ENCODE measurements at places on chromosomes 1 and 21.

DNA sequence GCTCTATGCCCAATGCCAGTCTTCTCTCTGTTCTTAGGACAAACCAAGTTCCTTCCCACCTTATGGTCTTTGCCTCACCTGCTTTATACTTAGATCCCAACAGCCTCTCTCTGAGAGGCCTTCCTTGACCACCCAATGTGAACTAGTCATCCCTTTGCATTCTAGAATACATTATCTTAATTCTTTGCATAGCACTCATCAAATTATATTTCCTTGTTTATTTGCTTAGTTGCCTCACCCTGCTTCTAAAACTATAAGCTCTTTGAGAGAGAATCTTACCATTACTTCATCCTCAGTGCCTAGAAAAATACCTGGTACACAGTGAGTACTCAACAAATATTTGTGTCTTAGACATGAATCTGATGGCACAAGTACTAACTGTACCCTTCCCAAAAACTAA is 8.0 kb downstream of the PIGP start:
- DNase-seq: no peak
- H3K4me1 ChIP-seq: peaks cover 9% of the 10 kb centered on the region
- no peak overlapping the region for H3K27ac ChIP-seq
- no peaks in the 10 kb centered on the region for H3K27me3 ChIP-seq

DNA sequence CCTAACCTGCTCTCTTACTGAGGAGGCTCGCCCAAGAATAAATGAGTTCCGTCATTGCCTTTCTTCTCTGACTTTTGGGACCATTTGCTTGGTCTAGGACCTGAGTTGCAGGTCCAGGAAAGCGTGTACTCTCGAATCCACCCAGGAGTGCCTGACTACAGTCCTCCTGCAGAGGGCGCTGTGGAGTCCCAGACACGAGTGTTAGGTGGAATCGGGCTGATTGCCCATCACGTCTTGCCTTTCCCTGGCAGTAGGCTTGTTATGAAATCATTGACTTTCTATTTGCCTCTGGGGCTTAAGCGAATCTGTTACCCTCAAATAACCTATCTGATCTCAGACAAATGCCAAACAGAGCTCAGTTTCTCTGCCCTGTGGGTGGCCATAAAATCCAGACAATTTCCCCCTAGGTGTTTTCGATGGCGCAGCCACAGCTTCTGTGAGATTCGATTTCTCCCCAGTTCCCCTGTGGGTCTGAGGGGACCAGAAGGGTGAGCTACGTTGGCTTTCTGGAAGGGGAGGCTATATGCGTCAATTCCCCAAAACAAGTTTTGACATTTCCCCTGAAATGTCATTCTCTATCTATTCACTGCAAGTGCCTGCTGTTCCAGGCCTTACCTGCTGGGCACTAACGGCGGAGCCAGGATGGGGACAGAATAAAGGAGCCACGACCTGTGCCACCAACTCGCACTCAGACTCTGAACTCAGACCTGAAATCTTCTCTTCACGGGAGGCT is at the start of gene IL20:
Gene IL20, plus strand, starts transcription at position 685 of the 733 bp plus-strand sequence. CDS start 230 bp downstream, outside the sequence.
- H3K27me3 ChIP-seq: no peaks in the 10 kb centered on the region
- DNase-seq: peak; percentile 91
- no peak within 1 kb of the TSS for H3K27ac ChIP-seq
- no peaks in the 10 kb centered on the region for H3K36me3 ChIP-seq
- H3K4me1 ChIP-seq: no peaks in the 10 kb centered on the region

- no peaks in the 10 kb centered on the region for H3K4me1 ChIP-seq
- H3K27ac ChIP-seq: no peak overlapping the region
- DNase-seq: peak; percentile 33
- H3K36me3 ChIP-seq: no peaks in the 10 kb centered on the region
- H3K27me3 ChIP-seq: no peaks in the 10 kb centered on the region
Measured at GRCh38 chr1:101181930-101182329, 54.9 kb upstream of the S1PR1 start.

DNA sequence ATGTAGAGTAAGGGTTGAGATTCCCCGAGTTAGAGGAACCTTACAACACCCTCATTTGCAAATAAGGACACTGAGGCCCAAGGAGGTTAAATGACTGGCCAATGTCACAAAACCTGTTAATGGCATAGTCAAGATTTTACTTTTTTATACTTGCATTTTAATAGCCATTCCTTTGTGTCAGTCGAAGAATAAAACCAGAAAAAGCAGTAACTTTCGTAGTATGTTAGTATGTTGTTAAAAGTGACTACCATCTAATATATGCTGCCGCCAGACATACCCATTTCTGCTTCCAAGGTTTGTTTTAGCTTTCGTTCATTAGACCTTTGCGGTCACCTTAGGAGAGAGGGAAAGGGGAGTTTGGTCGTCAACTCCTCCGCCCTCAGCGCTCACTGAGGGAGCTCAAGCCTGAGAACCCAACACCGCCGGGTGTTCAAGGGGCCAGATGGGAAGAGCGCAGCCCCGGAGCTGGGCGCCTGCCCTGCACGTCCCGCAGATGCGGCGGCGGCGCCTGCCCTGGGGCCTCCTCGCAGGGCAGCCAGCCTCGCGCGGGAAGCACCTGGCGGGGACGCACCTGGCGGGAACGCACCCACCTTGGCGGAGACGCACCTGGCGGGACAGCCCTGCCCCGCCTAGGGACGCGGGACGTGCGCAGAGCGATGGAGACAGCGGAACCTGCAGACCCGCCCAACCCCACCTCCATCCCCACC is 466 bp downstream of the VPS26C start:
- H3K27me3 ChIP-seq: no peaks in the 10 kb centered on the region
- no peaks in the 10 kb centered on the region for H3K36me3 ChIP-seq
- DNase-seq: peak; percentile 32
- no peaks in the 10 kb centered on the region for H3K4me1 ChIP-seq
- peak overlapping the region; percentile 38 for H3K4me3 ChIP-seq

GRCh38 chr1:47416319-47417169 is 459 bp downstream of the FOXE3 start:
- no peak overlapping the region for H3K4me3 ChIP-seq
- no peak for DNase-seq
- no peaks in the 10 kb centered on the region for H3K36me3 ChIP-seq
- H3K4me1 ChIP-seq: no peaks in the 10 kb centered on the region
- H3K27me3 ChIP-seq: peaks cover 24% of the 10 kb centered on the region

- no peaks in the 10 kb centered on the region for H3K36me3 ChIP-seq
- no peak overlapping the region for H3K27ac ChIP-seq
- H3K27me3 ChIP-seq: no peaks in the 10 kb centered on the region
- H3K4me1 ChIP-seq: no peaks in the 10 kb centered on the region
- H3K4me3 ChIP-seq: no peak overlapping the region
Measured at GRCh38 chr21:44418876-44419230, 36.5 kb upstream of the LRRC3 start.

GRCh38 chr1:90721210-90722194 is 4.4 kb upstream of the BARHL2 start:
- DNase-seq: peak; percentile 60
- no peaks in the 10 kb centered on the region for H3K36me3 ChIP-seq
- peaks cover 78% of the 10 kb centered on the region for H3K27me3 ChIP-seq
- H3K4me1 ChIP-seq: peaks cover 2% of the 10 kb centered on the region

All from fibroblast of lung (primary cell).